Lung microvascular endothelial cell (primary cell): ENCODE measurements at places on chromosomes 2 and 18. TPM values are rescaled to one million over a fixed set of nuclear protein-coding genes. Genes with fewer than 3 reads are reported as not detected.

DNA sequence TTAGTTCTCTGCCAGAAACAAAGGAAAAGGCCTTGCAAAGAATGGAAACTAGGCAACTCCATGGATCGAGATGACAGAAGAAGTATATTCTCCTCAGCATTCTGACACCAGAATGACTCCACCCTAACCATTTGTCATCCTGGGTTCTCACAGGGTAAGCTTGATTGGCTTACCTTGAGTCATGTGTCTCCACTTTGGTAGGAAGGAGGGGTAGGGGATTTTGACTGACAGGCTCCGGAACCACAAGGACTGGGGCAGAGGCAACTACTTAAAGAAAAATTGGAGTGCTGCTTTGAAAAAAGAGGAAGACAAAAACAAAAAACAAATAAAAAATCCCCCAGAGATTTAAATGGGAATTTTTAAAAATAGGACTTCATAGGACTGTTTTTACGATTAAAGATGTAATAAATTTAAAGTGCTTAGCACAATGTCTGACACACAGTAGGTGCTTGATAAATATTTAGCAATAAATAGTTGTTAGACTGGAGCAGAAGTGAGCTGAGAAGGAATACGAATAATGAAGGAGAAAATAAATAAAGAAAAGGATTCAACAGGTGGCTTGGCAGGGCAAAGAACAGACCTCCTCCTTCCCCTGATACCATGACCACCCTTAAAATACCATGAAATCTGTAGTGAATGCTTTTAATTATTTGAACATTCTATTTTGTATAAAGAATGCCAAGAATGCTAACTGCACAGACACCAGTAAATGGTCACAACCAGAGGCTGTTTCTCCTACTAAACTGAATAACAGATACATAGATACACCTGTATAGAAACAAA, 230.2 kb downstream of the CDCA7 start:
- DNase-seq, result no peak

DNA sequence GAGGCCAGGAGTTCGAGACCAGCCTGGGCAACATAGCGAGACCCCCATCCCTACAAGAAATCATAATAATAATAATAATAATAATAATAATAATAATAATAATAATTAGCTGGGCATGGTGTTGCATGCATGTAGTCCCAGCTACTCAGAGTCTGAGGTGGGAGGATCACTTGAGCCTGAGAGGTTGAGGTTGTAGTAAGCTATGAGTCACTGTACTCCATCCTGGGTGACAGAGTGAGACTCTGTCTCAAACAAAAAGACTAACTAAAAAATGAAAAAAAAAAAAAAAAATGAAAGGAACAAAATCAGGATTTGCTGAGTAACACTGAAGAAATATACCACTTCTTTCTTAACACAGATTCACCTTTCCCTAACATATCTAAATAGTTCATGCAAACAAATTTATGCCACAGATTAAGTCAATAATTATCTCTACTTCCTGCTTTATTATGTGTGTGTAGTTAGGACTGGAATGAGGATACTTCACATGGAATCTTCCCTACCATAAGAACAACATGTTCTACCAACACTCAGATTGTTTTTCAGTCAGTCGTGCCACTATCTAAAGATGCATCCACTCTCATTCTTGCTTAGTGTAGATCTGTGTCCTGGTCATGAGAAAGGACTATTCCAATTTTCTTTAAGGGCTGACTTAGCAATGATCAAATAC, 928.7 kb downstream of the SLC4A3 start:
- no peak for DNase-seq

DNA sequence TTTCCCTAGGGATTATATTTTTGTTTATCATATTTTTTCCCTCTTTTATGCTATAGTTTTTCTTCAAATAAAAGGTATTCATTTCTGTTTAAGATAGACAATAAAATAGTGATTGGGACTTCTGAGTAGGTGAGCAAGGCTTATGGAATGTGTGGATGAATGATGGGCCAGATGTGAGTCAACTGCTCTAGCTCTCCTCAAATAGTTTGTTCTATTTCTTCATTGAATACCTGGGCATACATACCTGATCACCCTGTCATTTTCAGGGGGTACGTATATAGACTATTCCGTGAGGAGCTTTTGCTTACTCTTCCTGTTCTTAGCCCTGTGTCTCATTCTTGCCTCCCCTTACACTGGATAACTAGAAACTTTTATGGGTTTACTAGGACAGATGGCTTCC, 41.9 kb downstream of the BABAM2 start:
- DNase-seq, result peak; percentile 59

GRCh38 chr2:98461498-98462049, 16.9 kb downstream of the INPP4A start:
- DNase-seq, result peak; percentile 26

DNA sequence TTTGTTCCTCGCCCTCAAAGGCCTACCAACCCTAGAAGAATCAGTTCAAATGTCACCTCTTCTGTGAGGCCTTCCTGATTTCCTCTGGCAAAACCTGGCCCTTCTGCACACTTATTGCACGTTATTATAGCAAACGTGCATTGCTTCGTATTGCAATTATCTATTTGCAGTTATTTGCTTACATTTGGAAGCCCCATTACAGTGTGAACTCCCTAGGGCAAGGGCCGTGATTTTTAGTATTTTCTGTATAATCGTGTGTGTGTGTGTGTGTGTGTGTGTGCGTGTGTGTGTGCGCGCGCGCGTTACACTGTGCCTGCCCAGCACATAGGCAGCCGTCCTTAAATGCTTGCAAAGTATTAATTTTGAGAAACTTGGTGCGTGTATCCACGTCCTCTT, 460 bp upstream of the SEMA4F start:
- DNase-seq, result no peak

DNA sequence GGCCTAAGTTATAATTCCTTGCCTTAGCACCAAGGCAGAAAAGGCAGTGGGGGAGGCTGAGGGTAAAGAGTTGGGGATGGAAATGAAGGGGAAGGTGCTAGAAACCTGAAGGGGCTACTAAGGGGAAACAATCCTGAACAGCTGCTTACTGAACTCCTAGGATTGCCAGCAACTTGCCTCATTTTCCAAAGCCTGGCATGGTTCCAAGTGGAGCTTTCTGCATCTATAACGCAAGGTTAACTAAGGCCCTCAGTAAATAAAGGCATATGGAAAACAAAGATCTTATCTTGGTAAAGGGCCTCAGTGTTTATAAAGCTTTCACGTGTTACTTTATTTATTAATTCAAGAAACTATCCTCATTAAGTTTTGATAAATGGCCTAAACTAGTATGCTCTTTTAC, 10.9 kb downstream of the MEP1B start:
- DNase-seq, result no peak

DNA sequence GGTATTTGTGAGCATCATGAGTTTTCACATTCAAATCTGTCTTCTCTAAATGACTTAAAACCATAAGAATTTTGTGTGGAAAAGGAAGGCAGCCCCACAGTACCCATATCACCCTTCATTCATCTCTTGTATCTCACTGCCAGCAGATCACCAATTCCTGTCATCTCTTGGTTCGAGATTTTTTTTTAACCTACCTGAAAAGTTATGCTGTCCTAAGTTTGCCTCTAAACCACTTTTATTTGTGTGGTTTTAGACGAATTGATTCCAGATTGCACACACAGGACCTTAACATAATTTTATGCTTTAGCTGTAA, 32.0 kb downstream of the ABCG5 start:
- no peak for DNase-seq

DNA sequence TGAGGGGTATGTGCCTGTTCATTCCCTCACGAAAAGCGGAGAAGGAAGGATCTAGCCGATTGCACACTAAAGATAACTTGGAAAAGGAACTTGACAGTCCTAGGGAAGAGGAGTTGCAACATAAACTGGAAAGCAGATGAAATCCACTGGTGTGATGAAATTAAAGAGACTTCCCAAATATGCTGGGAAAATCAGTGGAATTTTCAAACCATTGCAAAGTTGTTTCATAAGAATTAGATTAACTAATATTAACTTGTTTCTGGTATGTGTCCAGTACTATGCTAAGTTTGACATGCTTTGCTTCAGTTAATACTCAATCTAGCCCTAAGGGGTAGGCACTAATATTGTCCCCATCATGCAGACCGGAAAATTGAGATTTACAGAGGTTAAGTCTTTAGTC, 222.7 kb downstream of the IKZF2 start:
- no peak for DNase-seq

- no peak for DNase-seq
These were observed 498.6 kb downstream of the CCDC85A start for GRCh38 chr2:56682397-56682760.

- DNase-seq, result peak; percentile 0
These were observed 155.8 kb upstream of the LRP1B start for GRCh38 chr2:142286618-142287017.

DNA sequence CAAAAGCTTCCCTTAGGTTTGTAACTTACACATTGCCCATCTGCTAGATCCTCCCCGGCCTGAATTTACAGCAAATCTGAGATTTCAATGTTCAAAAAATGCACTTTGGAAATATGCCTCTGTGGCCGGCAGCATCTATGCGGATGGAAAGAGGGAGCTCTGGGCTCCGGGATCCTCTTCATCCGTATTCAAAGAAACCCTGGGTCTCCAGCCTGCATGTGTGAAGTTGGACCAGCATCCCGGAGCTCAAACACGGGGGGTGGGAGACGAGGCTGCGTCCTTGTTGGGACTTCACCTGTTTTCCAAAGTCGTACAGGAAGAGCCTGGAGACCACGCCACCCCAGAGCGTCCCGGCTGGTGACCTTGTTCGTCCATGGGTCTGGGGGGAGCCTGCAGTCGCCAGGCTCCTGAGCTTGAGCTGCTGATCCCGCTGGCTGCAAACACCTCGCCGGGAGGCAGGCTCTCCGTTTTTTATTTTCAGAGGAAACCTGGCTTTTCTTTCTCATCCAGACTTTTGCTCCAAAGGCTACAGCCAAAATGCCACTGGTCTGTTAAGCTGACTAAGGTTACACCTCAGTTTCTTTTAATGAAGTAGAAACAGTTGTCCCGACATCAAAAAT, 77.4 kb downstream of the PTGR3 start:
- peak; percentile 11 for DNase-seq

DNA sequence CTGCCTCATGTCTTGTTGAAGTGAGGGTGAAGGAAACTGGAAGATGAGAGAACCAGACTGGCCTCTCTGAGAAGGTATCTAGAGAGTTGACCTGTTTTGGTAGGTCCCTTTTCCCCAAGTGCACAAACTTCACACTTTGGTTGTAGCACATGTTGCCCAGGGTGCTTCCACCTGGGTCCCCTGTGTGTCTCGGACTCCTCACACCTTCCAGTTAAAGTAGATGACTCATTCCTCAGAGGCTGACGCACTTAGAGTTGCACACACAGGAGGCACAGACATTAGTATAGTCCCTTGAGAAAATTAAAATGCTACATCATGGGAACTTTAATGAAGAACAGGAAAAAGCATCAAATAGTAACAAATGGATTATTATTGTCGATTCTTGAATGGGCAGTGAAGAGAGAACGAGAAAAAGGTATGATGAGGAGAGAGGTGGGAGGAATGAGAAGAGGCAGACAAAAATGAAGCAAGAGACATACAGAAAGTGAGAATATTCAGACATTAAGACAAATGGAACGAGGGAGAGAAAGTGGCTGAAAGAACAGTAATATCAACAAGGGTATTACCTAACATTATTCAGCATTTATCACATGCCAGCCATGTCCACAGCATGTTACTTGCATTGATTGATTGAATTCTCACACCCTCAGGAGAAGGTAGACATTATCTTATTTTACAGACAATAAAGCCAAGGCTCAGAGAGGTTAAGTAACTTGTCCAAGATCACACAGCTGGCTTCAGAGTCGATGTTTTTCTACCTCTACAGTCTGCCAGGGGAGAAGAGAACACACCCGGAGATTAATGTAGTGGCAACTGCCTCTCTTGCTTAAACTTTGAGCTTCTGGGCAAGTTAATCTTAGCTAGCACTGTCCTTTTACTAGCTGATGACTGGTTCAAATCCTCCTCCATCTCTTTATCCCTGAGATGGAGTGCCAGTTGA, 68.6 kb downstream of the FHOD3 start:
- DNase-seq, result peak; percentile 18

GRCh38 chr2:37215250-37215649, 16.1 kb downstream of the CEBPZ start:
- no peak for DNase-seq

DNA sequence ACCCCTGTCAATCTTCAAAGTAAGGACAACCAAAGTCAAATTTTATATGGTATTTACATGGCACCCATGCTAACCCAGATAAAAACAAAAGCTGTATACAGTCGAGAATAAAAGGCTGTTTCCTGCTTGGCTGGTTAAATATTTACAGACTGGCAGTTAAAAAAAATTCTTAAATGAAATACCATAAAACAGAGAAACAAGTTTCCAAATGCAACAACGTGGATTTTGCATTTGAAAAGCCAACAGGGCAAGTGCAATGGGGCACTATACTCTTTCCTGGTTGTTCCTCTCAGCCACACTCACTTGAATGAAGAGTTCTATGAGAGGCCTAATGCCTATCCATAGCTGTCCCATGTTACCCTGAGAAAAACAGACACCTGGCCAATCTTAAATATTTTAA, 6.1 kb upstream of the NR4A2 start:
- no peak for DNase-seq

DNA sequence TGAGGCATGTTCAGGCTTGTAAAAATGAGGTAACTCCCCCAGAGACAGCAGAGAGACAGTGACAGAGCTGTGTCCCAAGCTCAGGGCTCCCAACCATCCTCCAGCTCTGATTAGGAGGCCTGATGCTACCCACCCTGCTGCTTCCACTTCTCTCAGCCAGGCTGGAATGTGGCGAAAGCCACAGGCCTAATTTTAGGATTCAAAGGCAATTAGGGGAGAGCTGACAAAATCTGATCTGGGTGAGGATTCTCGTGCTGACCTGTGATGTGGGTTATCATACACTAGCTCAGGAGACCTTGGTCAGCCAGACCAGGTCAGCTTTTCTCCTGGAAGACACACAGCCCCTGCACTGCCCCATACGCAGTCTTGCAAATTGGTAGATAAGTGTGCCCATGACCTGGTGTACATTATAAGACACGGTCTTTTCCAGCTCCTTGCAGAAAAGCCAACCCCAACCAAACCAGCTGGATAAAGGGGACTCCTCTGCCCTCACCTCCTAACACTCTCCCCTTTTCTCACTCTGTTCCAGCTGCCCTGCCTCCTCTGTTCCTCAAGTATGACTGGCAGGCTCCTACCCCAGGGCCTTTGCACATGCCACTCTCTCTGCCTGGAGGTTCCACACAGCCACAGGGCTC, 225.9 kb downstream of the MGAT5 start:
- no peak for DNase-seq

GRCh38 chr2:20419007-20419576, 27.8 kb upstream of the RHOB start:
- DNase-seq, result no peak

NR4A2 gene
- total RNA-seq, result under 0.01 and 0.20 TPM in 2 replicates

GPR75 gene
- 0.65 and 1.4 TPM in 2 replicates for total RNA-seq

PSMD14 gene
- 47.0 and 63.0 TPM in 2 replicates for total RNA-seq

ASB18 gene
- not detected in 2 replicates for total RNA-seq

REG1B gene
- total RNA-seq, result not detected in 2 replicates

NPHP1 gene
- 0.40 and 1.5 TPM in 2 replicates for total RNA-seq

POTEJ gene
- total RNA-seq, result 0.22 and 0.60 TPM in 2 replicates

IL36RN gene
- not detected in 2 replicates for total RNA-seq

PSMA8 gene
- total RNA-seq, result not detected in 2 replicates

POTEE gene
- total RNA-seq, result 0.40 and 0.44 TPM in 2 replicates

SULT1C4 gene
- total RNA-seq, result 94.6 and 123 TPM in 2 replicates

PLEKHH2 gene
- total RNA-seq, result under 0.01 TPM in 1 of 2 replicates, not detected in the other

DSG1 gene
- total RNA-seq, result not detected in 2 replicates

INO80B gene
- 4.8 and 6.3 TPM in 2 replicates for total RNA-seq

AMER3 gene
- not detected in 2 replicates for total RNA-seq

PARD6G gene
- total RNA-seq, result 20.3 and 74.8 TPM in 2 replicates
